ENCODE measurements at places on chromosomes 1 and 21.

DNA sequence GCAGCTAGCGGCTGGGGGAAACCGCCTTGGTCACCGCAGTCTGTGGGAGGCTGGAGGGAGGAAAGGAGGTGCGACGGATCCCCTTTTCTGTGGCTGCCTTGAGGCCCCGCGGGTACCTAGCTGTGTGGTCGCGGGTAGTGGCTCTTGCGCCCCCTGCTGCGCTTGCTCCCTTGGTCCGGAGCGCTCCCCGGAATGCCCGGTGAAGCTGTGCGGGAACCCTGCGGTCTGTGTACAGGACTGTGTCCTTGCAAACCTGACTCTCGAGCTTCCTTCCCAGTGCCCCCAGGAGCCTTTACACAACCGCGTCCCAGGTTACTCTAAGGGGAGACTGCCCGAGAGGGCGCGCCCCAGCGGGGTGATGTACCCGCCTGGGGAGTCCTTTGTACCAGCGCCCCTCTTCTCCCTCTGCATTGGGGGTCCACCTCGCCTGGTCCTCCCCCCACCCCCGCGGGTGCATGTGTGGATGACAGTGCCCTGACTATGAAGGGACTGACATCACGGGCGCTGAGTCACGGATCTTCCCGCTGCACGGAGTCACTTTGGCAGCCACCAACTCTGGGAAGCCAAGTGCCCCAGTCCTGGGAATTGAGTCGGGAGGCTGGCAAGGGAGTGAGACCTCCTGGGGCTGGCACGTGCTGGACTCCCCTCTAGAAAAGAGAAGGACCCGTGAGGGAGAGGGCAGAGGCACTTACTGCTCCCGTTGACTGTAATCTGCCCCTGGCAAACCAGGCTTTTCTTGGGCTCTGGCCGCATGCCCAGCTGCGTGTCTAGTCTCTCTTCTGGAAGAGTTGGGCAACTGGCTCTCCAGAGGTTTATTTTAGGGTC, 816 bp downstream of the IL6R start:
- DNase-seq: no peak

GRCh38 chr1:16122350-16122881, 33.5 kb downstream of the EPHA2 start:
- DNase-seq: no peak

GRCh38 chr1:204286831-204287421, 72.8 kb downstream of the PLEKHA6 start:
- no peak for DNase-seq

- DNase-seq: no peak
Measured at GRCh38 chr1:85462931-85463649, 1.9 kb downstream of the DDAH1 start.

DNA sequence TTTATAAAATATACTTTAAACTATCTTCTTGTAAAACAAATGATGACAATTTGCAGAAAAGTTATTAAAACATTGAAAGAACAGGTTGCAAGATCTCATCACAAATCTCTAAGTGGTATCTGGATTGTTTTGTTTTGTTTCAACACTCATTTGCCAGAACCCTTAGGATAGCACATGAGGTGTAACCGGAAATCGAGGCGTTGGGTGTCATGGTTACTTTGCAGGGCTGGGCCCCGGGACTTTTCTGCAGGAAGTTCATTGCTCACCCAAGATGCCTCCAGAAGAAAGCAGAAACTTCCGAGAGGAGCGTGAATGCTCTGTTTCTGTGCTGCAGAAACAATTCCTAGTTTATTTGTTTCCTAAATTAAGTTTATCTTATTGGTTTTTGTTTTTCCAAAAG, 2.5 kb downstream of the DISC1 start:
- no peak for DNase-seq

- no peak for DNase-seq
Measured at GRCh38 chr1:19743180-19743579, 56.5 kb downstream of the TMCO4 start.

DNA sequence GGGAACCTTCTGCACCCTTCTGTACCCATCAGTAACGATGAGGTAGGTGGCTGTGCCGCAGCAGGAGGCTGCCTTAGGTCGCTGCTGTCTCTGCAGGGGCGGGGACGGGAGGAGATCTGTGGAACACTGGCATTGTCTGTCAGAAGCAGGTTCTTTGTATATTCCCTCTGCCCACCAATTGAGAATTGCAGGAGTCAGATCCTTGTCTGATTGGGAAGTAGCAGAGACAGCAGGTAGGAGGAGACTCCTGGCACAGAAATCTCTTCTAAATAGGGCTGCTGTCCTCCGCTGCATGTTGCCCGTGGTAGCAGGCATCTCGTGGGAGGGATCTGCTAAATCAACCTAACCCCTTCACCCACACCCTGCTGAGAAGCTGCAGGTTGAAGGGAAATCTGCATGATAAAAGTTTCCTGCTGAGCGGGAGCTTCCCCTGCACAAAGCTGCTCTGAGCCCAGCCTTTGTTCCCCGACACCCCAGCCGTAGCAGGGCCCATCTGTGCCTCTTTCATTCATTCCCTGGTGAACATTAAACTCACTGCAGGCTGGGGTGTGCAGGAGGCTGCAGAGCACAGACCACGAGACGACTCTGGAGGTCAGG, 15.9 kb downstream of the SARS1 start:
- no peak for DNase-seq

DNA sequence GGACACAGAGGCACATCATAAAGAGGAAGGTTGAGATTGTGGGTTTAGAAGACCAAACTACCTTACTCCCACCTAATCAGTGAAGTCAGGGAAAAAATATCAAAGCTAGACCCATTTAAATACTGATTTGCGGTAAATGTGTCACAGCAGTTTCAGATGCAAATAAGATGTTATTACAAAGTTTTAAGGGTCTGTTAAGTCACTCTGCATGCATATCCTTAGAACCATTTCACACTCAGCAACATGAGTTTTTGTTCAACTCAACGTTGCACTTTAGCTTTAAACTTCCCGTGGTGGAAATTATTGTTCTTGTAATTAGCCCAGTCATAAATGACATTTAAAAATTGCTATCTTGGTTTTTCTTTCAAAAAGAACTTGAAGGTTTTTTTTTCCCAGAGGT, 34.8 kb downstream of the RPAP2 start:
- no peak for DNase-seq

DNA sequence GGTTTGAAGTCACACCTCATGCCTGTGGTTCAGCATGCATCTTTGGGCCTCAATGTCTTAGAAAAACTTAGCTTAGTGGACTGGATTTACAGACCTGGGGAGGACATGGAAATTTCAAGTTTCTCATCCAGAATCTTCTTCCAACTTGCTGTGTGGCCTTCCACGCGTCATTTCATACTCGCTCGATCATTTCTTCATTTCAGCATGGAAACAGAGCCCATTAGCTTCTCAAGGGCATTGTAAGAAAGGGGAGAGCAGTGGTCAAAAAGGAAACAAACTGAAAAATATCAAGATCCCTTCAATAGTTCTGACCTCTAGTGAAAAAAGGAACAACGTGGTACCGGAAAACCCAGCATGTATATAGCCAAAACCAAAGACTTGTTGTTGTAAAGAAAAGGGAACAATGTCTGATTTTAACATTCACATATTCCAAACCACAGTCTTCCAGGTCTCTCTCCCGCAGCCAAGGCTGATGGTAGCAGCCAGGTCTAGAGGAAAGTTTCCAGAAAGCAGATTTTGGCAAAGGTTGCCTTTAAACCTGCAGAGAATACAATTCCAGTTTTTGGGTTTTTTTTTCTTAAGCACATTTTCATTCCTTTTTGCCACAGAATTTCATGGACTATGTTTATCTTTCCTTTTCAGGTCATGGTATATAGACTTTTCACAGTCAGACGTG, 97.0 kb upstream of the CDC42BPA start:
- DNase-seq: no peak

- no peak for DNase-seq
Measured at GRCh38 chr1:163263818-163264655, 57.7 kb upstream of the NUF2 start.

DNA sequence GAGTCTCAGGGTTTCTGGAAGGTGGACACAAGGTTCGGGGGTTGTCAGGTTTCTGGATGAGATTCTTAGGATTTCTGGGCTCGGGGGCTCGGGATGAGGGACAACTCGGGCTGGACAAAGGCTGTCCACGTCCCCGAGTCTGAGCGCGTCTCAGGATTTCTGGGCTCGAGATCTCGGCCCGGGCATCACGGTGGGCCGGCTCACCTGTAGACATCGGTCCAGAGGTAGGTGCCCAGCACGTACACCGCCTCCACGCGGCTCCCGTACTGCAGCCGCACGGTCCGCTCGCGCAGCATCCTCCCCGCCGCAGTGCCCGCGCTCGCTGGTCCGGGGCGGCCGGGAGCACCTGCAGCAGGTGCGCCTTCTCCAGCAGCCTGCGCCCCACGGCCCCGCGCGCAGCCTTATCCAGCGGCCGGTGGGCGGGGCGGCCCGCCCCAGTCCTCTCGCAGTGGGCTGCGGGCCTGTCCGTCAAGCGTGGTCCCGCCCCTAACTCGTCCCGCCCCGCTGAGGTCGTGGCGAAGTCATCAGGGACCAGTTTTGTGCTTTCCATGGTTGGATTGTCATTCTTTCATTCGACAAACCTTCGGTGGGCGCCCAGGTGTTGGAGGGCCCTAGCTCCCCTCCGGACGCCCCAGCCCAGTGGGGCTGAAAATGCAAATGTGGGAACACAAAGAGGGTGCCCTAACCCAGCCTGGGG, at the start of gene PADI2:
Gene PADI2 (minus strand): TSS at position 376 of the 697 bp plus-strand sequence. CDS start 80 bp downstream, at position 296.
- DNase-seq: peak; percentile 58

- no peak for DNase-seq
Measured at GRCh38 chr1:223019256-223019655, 123.8 kb downstream of the TLR5 start.

DNA sequence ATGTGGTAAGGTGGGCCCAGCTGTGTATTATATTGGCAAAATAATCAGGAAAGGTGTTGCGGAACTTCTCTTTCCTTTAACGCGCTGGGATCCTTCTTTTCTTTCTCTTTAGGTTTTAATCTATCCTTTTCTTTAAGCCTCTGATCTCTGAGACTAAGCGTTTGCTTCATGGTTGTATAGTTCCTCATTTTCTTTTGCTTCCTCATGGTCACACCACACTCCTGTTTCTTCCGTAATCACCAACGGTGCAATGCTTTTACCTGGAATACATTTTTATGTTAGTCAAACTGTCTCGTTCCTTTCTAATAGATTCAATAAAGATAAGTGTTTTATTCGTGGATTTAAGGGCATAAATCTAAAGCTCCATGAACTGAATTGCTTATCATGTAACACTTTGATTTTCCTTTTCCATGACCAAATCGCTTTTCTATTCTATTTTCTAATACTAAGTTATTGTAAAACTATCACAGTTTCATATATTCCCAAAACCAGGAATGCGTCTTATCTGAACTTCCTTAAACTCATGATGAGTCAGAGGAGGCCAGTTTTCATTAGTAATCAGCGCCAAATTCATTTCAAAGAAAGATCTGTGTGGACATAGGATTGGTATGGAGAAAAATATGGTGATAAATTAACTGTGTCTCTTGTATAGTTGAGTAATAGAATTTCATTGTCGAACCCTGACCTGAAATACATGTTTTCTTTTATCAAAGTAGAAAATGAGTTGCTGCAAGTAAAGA, 12.2 kb downstream of the SDCCAG8 start:
- DNase-seq: no peak

- no peak for DNase-seq
Measured at GRCh38 chr1:159664247-159664646, 50.1 kb downstream of the CRP start.

DNA sequence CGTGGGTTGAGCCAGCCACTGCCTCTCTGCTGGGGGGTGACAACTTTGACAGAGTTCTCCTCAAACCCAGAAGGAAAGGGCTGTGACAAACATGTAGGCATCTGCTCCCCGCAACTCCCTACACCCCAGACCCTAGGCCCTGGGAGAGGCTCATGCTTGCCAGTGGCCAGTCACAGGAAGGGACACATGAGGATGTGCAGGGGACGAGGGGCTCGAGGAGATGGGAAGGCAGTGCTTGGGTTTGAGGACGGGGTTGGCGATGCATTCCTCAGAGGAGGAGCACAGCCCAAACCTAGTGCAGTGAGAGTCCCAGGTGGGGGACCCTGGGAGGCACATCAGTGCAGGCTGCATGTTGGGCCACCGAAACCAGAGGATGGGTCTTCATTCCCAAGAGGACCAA, 62.1 kb downstream of the STUM start:
- no peak for DNase-seq

DNA sequence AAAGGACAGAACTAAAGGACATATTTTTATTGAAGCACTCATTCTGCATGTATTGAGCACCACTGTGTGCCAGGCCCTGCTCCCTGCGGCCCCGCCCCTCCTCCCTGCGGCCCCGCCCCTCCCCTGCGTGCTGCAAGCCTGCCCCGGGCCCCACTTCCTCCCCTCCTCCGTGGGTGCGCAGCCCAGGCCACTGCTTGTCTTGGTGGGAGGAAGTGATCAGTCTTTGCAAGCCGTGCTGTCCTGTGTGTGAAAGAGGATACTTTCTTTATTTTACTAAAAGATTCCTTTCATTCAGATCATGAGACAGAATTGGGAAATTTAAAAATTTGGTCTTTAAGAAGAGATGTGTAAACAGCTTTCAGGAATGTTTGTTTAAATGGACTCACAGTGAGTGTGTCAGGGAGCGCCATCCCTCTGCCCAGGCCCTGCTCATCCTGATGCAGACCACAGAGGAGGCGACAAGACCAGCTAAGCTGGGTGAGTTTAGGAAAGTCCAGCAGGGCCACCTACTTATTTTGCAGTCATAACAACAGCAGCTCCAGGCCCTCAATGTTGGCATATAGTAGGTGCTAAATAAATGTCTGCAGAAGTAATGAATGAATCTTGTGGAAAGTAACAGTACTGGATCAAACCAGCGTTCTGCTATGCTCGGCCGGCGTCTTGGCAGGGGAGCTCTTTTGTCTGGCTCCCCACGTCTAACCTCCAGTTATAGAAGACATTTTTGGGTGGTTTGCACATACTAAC, 88.3 kb upstream of the SELENON start:
- peak; percentile 55 for DNase-seq

DNA sequence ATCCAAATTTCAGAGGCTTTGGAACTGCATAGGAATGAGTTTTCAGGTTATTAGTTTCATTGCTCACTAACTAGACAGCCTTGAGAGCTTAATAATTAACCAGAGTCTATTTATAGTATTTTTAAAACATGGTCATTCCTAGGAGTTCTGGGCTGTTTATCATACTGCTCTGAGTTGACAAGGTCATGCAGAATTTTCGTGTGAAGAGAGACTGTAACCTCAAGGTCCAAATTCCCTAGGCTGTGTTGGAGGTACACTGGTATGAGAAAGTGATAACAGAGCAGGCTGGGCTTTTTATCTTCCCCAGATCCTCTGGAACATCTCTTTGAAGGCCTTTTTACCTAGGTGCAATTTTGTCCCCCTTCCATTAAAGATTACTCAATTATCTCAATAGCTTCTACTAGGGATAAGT, 736.3 kb downstream of the LTN1 start:
- DNase-seq: no peak

- no peak for DNase-seq
Measured at GRCh38 chr1:79760531-79760930, 754.0 kb upstream of the ADGRL4 start.

- DNase-seq: no peak
Measured at GRCh38 chr1:75616436-75617433, 5.8 kb upstream of the SLC44A5 start.

DNA sequence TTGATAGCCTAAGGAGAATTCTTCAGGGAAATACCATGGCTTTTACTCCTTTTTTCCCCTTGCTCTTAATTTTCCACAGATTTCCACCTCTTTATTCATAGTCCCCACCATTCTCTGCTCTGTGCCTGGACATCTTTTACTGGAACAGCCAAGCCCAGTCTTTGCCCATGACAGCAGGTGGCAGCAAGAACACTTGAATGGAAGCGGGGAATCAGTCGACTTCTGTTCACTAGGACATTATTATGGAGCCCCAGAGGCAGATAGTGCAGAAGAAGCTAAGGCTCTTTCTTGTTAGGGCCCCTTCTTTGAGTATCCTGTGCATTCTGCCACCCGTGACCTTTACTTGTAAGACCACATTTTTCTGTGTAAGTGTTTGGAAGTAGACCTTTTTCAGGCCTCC, 6.3 kb downstream of the OR14I1 start:
- no peak for DNase-seq

- DNase-seq: no peak
Measured at GRCh38 chr1:100036718-100037655, 67.2 kb downstream of the SLC35A3 start.

Measured in stimulated activated CD4-positive, alpha-beta T cell treated with anti-CD3 and anti-CD28 coated beads, Interleukin-4, amount 100 ng/mL, for 48 hours (primary cell).